Stimulated activated CD8-positive, alpha-beta memory T cell treated with anti-CD3 and anti-CD28 coated beads, Interleukin-4, amount 100 ng/mL, for 48 hours (primary cell): ENCODE measurements at places on chromosomes 2 and 18.

DNA sequence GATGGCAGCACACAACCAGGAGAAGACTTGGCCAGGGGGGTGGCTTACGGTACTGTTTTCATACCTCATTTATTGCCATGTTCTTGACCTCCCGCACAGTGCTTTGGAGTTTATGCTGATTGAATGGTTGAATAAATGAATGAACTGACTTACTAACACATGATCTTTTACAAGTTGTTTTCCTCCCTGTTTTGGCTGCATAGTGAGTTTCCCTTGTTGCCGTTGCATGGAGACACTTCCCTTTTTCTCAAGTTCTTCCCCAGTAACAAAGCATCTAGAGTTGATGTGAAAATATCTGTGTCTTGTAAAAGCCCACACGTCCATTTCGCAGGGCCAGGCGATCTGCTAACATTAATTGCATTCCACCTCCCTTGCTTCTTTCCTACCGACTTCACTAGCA lies 35.7 kb upstream of the RAB1A start:
- no peak for DNase-seq

DNA sequence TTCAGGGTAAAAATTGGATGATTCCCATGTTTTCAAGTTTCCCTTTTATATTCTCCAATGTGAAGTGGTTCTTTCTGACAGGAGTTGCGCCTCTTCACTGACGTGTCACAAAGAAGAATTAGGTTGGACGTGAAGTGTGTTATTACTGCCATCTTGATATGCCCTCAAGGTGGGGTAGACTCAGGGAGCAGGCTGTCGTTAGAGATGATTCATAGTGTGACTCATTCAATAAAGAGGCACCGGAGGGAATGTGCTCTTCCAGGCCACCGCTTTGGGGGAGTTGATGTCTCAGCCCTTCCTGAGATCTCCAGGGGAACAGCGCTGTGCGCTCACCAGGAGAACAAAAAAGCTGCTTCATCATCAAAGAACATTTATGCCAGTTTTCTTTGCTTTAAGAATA lies 3.6 kb upstream of the DGKD start:
- peak; percentile 45 for DNase-seq

DNA sequence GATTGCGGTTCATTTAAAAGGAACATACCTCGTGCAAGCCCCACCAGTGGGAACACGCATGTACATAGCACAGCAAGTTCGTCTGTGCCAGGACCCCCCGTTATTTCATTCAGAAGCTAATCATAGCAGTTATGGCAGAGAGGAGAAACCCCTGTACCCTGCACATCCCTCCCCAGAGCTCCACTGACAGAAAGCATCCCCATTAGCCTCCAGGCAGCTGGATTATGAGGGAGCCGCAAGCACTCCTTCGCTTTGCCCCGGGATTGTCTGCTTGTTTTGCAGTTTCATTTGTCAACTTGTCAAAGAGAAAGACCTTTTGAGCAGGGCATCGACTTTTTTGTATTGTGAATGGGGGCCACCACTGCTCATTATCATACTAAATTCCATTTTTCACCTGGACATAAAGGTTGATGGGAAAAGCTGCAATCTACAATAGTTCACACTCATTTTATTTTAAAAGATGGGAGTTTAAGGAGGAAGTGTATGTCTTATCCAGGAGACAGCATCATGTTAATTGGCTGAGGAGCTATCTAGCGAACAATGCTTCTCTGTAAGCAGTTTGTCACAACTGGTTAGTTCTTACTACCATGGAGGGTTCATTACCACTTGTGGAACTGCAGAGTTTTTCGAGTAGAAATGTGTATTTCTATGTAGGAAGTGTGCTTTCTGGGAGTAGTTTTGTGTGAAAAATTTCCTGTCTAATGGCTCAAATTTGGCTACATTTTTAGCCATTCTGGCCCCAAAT lies 255.3 kb downstream of the THSD7B start:
- DNase-seq: no peak

GRCh38 chr18:46310258-46310657 lies 206.1 kb downstream of the HAUS1 start:
- DNase-seq: no peak

- no peak for DNase-seq
Observed at GRCh38 chr2:128783896-128784295, 465.2 kb upstream of the HS6ST1 start.

GRCh38 chr2:106208399-106208798 lies 14.3 kb upstream of the UXS1 start:
- DNase-seq: no peak

GRCh38 chr2:47779426-47779790 lies 3.5 kb upstream of the MSH6 start:
- DNase-seq: no peak

- no peak for DNase-seq
Observed at GRCh38 chr2:120385355-120386127, 39.6 kb downstream of the INHBB start.

- DNase-seq: no peak
Observed at GRCh38 chr2:212034841-212035585, 503.6 kb downstream of the ERBB4 start.

DNA sequence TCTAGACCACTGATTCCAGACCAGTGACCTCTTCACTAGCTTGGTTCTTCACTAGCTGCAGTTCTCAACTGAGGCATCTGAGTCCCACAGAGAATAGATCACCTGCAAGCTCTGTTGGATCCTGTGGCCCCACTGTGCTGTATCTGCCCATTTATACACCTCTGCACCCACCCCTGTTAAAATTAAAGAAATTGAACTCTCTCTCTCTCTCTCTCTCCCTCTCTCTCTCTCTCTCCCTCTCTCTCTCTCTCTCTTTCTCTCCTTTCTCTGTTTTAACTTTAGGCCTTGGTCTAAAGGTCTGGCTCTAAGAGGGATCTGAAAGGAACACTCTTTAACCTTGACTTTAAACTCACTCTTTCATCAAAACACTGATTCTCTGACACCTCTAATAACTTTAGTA lies 150.5 kb downstream of the ZEB2 start:
- DNase-seq: no peak

GRCh38 chr18:45166836-45167551 lies 448.3 kb upstream of the SLC14A2 start:
- DNase-seq: no peak

DNA sequence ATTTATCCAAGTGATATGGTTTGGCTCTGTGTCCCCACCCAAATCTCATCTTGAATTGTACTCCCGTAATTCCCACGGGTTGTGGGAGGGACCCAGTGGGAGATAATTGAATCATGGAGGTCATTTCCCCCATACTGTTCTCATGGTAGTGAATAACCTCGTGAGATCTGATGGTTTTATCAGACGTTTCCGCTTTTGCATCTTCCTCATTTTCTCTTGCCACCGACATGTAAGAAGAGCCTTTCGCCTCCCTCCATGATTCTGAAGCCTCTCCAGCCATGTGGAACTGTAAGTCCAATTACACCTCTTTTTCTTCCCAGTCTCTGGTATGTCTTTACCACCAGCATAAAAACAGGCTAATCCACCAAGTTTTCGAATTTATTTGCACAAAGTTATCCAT lies 20.3 kb upstream of the CHST10 start:
- no peak for DNase-seq

DNA sequence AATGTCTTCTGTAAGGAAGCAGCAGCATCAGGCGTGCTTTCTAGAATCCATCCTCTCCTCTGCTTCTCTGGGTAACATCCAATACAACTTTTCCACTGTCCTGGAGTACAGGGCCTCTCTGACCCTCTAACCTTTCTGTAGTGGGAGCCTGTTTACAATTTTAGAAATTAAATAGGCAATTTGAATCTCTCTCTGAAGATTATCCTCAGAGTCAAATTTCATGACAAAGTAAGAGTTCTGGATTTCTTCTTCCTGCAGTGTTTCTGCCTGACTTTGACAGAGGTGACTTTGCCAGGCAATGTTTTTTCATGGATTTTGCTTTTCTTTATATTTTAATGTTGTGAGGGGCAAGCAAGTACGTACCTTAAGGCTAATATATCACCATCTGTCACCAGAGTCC lies 558.4 kb downstream of the PARD3B start:
- no peak for DNase-seq

GRCh38 chr2:20351555-20352229 lies 1.0 kb upstream of the PUM2 start:
- DNase-seq: no peak

- DNase-seq: no peak
Observed at GRCh38 chr2:45218297-45218696, 209.0 kb upstream of the SIX2 start.

DNA sequence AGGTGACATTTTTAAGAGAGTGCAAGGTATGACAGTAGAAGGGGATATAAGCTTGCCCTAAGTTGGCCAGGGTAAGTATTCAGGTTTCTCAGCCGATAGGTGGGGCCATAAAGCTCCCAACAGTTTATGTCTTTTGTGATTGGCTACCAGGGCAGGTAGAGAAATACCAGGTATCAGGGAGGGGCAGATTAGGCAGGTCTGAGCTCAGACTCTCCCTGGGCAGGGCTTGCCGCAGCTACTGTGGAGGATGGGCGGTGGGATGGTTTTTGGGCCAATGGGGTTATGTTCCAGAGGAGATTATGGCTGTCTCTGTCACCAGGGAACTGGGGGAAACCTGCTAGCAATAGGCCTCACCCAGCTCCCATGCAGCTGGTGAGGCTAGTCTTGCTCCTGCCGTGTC lies 211.6 kb downstream of the PTH2R start:
- DNase-seq: no peak

- no peak for DNase-seq
Observed at GRCh38 chr18:24491927-24492834, 31.7 kb downstream of the HRH4 start.

DNA sequence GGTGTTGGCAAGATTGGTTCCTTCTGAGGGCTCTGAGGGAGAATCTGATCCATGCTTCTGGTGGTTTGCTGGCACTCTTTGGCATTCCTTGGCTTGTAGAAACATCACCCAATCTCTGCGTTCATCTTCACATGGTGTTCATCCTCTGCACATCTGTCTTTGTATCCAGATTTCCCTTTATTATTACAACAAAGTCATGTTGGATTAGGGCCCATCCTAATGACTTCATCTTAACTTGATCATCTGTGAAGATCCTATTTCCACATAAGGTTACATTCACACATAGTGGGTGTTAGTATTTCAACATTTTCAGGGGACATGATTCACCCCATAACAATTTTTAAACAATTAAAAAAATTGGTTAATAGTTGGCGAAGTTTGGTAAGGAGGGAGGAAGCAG lies 177.4 kb upstream of the CWC22 start:
- DNase-seq: no peak

DNA sequence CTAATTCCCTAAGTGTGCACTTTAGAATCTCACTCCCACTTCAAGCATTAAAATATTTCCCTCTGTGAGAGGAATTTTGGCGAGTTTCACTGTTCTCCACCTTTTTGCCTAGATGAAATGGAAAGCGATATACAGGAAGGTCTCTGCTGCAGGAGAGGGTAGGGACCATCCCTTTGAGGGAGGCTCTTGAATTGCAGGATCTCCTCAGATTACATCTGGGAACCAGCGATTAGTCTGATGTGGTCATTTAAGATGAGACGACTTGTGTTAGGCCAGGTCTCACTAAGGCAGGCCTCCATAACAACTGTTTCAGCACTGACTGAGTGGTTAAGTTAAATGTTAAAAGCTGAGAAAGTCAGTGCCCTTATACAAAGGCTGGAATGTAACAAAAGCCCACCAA lies 74.6 kb downstream of the ARL6IP6 start:
- no peak for DNase-seq

- no peak for DNase-seq
Observed at GRCh38 chr2:214481204-214481603, 70.3 kb downstream of the VWC2L start.

- no peak for DNase-seq
Observed at GRCh38 chr2:18959952-18960717, 370.8 kb upstream of the NT5C1B start.

GRCh38 chr2:16190446-16191270 lies 250.3 kb downstream of the MYCN start:
- DNase-seq: no peak

- no peak for DNase-seq
Observed at GRCh38 chr2:98935111-98935770, 784 bp downstream of the CRACDL start.

DNA sequence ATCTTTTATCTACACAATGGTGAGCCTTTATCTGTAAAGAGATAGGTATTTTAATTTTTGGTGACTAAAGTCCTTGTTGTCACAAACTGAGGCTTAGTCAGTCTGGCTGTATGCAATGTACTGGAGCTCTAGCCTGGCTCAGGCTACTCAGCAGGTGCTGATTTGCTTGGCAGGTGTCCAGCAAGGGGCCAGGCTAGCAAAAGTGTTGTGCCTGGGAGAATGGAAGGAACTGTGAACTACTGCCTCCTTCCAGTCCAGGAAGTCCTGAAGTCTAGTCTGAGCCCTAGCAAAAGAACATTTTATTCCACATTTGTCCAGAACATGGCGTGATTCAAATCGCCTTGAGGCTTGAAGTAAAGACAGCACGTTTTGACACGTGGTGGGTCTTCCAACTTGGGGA lies 260.5 kb downstream of the CCDC85A start:
- no peak for DNase-seq

DNA sequence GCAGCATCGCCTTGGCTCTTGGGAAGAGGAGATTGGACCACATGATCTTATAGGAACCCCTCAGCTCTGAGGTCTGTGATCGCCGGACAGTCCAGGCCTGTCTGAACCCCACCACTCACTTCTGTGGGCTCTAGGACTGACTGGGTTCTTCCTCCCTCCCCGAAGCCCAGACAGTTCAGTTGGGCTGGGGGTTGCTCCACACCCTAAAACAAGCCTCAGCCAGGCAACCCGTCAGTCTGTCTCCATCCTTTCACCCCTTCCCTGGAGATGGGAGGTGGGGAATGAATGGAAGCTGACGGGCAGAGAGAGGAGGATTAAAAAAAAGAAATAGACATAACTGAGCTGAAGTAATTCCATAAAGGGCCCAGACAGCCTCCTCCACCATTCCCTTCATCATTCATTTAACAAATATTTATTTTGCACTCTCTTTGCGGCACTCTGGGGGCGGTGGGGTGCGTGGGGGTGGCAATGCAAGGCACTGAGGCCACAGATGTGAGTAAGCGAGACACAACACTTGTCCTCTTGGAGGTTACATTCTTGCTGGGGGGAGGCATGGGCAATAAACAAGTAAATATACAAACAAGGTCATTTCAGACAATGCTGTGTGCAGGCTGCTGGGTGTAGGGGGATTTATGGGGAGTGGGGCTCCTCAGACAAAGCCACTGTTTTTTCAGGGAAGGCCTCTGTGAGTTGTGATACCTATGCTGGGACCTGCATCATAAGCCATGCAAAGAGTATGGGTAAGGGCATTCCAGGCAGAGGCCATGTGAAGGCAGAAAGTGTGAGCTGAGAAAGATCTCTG lies 12.9 kb downstream of the WNT10A start:
- peak; percentile 58 for DNase-seq

DNA sequence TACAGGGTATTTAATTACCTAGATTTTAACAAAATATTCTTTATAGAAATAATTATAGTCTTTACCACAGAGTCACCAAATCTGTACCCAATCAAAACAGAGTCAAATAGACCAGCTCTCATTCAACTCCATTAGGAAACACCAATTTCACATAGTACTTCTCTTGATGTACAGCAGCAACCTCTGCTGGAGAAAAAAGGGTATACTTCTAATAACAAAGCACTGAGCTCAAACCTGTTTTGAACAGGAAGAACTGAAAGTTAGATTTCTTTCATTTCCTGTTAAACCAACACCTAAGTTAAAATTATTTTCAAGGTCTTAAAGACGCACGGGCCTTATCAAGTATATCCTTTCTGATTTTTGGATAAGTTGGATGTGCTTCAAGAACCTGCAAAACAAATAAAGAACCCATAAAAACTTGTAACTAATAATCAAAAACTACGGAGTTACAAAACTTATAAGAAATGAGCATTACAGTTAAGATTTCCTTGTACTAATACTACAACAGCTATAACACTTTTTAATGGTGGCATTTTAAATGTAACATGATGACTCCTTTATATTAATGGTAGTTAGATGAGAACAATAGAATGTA lies 79.0 kb downstream of the TTC21B start:
- DNase-seq: no peak

- no peak for DNase-seq
Observed at GRCh38 chr18:36023336-36023735, 44.0 kb downstream of the RPRD1A start.
